KBM-7 (cell line): ENCODE measurements at places on chromosomes 4 and X.

GRCh38 chrX:24837966-24838365, 144.2 kb downstream of the POLA1 start:
- no peak for DNase-seq

DNA sequence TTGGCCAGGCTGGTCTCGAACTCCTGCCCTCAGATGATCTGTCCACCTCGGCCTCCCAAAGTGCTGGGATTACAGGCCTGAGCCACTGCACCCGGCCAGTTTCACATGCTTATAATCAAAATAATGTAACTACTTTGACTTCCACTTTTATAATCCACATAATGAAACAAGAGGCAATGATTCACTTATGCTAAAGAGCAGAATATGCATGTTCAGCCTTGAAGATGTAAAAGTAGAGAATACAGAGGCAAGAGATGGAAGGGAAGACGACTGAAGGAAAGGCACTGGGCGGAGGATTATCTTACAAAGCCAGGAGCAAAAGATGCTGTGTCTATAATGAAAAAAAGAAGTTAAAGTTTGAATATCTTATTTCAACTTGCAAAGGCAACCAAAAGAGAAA, 13.3 kb upstream of the ZNF518B start:
- DNase-seq, result no peak

GRCh38 chr4:125131891-125132680, 182.7 kb upstream of the FAT4 start:
- DNase-seq, result no peak

DNA sequence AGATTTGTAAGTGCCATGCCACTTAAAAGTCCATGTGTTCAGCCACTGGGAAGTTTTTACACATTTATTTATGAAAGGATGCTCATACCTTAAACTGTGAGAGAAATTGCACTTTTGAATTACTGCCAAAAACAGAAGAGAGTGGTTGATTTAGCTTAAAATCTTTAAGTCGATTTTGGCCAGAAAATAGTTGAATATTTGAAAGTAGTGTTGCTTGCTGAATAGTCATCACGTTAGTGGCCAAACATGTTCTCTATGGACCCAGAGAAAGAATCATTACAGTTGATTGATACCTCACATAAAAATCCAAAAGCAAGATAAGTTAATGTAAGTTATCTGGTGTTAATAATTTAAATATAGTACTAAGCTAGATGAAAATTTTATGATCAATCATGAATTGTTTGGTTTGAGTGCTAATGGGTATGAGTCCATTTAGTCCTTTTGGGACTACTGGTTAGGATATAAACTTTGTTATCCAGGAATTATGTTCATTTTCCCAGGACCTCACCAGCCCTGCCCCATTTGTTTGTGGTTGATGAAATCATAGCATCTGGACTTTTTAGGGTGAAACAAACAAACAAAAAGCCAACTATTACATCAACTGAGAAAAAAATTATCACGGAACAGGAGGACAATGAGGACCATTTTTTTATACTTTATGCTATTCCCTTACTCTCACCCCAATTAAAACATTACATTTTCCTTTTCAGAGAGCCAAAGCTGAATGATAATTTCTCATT, 6.3 kb downstream of the GIMD1 start:
- no peak for DNase-seq

DNA sequence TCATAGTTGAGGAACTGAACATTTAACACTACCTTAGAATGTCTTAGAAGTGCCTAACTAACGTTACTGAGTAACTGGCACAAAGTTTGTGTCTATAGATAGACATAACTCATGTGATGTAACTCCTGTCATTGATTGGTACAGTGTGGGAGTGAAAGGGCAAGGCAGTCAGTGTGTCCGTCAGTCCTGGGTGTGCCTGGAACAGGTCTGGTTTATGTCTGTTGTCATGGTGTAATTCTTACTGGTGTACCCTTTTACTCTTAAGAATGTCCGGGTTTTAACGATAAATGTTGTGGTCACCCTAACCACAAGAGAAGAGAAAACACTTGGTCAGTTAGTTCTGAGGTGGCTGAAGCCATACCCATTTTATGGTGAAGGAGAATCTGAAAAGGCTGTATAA, 93.1 kb upstream of the ESX1 start:
- DNase-seq, result no peak

DNA sequence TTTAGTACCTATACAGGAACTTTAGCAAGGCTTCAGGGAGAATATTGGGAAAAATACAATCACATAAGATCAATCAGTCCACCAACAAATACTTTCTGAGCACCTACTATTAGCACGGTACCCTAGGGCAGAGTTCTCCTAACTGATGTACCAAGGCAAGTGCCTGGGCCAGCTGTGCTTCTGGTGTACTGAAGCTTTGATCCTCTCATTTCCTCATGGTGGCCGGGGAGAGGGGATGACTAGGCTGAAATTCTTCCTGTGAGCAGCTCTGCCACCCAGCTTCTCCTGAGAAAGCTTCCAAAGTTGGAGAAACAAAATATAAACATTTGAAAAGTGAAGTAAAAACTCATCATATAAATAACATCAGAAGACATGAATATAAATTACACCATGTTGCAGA, 49.3 kb upstream of the ATOH1 start:
- no peak for DNase-seq

DNA sequence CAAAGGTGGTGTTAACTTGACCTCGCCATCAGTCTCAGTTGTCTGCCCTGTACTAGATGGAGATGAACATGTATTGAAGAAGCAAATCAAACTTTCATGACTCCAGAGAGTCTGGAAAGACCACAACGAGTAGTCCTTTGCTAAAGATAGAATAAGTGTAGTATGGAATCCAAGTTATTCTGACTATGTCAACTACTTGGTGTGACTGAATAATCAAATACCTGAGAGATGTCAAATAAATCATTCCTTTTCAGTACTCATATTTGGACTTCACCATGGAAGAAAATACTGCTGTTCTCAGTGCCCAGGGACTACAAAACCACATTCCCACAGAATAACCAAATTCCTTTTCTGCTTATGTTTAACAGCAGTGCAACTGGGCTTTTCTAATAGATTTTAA, 161.2 kb upstream of the SPRY1 start:
- DNase-seq, result no peak

DNA sequence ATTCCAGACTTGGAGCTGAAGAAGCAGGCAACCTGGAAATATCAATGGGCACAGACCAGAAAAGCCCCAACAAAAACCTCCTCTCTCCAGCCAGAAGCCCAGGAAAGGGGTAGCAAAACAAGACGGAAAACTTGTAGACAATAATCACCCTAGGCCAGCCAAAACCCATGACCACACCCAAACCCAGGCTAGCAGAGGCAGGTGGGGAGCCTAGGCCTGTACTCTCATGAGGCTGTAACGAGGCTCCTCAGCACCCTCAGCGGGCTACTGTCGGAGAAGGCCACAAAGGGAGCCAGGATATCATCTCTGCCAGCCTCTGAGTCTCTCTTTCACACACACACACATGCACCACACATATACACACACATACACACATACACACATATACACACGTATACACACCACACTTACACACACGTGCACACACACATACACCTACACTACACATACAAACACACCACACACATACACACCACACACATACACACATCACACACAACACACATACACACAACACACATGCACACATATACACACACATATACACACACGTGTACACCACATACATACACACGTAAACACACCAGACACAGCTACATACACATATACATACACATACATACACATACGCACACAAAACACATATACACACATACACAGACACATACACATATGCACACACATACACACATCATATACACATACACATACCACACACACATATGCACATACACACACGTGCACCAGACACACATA, 90.6 kb downstream of the FHDC1 start:
- no peak for DNase-seq

DNA sequence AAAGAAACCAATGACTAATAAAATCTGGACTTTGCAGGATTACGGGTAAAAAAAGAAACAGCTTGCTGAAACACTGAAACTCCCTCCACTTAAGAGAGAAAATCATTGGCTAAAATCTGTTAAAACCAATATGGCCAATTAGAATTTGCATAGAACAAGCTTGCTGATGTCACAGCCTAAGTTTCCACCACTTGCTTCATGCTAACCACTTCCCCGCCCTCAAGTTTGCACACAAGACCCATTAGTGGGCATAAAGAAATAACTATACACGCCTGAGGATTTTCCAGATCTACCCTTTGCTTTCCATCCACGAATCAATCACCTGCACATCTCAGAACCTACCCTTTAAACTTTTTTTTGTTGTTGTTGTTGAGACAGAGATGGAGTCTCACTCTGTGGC, 42.7 kb upstream of the PHEX start:
- no peak for DNase-seq
